ENCODE measurements at places on chromosomes 4 and X.
A peak's percentile ranks its signal among the peaks of the same experiment; 100 is the strongest.

DNA sequence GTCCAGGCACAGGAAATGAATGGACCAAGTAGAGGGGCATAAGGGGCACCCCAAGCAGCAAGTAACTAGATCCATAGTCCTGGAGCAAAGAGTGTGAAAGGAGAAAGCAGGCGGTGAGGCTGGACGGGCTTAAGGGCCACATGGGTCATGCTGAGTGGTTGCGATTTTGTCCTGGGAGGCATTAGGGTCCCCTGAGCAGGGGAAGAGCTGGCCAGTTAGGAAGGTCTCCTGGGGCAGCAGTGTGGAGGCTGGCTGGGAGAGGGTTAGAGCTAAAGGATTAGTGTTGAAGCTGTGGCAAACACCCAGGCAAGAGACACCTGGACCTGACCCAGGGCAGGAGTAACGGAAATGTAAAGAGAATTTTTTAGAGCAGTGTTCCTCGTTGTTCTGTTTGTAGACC lies 26.5 kb downstream of the MYOZ2 start:
- DNase-seq: no peak

GRCh38 chr4:71609651-71610050 lies 174.2 kb downstream of the GC start:
- no peak for DNase-seq

GRCh38 chr4:27142841-27143240 lies 282.2 kb downstream of the STIM2 start:
- DNase-seq: no peak

GRCh38 chr4:76897536-76898384 lies at the start of gene SOWAHB:
TSS of gene SOWAHB (minus strand) at chr4:76898144. CDS start at chr4:76897849, 295 bp downstream.
- peak; percentile 74 for DNase-seq

DNA sequence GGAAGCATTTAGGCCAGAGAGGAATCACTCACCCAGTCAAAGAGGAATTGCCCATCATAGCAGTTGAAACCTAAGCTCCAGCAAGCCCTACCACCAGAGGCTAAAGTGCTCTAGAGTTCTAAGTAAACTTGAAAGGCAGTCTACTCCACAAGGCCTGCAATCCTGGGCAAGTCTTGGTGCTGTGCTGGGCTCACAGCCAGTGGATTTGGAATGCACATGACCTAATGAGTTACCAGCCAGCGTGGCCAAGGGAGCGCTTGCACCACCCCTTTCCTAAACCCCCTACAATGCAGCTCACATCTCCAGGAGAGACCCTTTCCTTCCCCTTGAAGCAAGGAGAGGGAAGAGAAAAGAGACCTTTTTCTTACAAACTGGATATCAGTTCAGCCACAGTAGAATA lies 445.7 kb downstream of the GASK1B start:
- DNase-seq: no peak

DNA sequence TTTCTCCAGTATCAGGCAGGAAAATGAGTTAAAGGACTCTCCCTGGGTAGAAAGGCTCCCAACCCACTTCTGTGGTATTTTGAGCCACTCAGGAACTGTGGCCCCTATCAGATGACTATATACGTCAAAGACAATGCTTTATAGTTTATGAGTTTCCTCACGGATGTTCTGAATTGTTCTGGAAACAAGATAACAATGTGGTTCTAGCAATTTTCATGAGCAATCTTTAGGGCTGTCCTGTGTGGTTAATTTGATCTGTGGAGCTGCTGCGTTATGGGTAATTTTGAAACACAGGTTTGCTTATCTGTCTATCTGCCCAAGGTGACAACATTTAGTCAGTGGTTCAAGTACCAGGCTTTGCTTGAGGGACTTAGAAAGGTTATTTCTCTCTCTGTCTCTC lies 46.7 kb upstream of the IL2 start:
- DNase-seq: no peak

- no peak for DNase-seq
These were observed 108.4 kb upstream of the DIPK2B start for GRCh38 chrX:45309096-45309495.

DNA sequence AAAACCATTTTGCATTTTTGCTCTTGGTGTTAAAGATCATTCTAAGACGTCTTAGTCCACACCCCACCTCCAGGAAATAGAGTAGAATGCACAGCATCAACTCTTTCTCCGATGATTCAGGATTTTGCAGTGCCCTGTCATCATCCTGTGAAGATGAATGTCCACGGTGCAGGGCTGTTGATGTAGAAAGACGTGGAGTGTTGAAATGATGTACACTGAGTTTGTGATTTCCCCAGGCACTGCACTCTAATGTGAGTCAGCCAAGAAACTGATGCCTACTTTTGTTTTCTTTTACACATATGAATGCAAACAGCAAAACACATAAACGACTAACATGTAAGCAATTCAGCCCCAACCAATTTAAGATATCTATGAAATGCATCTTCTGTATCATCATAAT lies 10.5 kb downstream of the LGI2 start:
- no peak for DNase-seq

GRCh38 chrX:120568035-120568434 lies 7.3 kb upstream of the CUL4B start:
- DNase-seq: no peak

GRCh38 chr4:8702516-8703400 lies 110.2 kb downstream of the CPZ start:
- peak; percentile 8 for DNase-seq

GRCh38 chr4:684623-685327 lies 4.2 kb downstream of the SLC49A3 start:
- DNase-seq: no peak

DNA sequence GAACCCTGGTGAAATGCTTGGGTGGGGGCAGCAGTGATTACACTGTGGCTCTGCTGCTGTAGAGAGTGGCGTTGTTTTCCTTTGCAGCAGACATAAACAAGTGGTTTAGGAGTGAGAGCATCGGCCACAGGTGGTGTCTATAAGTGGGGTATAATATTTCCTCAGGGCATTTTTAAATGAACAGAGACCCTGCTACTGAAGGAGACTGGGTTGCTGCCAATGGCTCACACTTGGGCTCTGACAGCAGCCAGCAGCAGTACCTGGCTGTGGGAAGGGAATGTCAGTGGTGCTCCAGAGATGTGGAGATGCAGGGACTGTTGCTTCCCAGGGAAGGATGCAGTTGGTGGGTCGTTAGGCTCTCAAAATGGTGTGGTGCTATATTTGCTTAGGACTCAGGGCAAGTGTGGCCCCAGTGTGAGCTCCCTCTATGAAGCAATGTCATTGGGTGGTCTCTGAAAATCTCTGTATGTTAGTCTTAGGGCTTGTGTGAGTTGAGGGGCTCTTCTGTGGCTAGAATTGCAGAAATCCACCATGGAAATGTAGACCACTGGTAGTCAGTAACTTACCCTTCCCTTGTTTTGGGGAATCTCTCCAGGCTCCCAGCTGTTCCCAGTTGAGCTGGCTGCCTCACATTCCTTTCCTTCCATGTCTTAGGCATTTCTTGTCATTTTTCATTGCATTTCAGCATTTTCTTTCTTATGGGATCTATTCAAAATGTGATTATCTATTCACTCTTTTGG lies 1023.0 kb upstream of the GRID2 start:
- DNase-seq: no peak

DNA sequence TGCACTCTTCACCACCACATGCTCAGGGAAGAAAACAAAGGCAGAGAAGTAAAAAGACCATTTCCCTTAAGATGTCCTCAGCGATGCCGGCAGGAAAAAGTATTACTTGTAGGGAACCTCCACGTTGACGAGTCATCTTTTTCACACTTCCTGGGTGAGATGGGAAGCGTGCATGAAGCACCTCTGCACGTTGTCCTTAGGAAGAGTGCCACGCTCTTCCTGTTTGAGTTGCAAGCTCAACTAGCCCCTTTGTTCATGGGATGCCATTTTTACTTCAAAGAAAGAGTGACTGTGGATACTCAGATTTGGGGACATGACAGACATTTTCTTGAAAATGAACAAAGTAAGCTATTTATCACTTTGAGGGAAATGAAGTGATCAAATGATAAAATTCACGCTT lies 33.8 kb downstream of the DCTD start:
- DNase-seq: no peak

- DNase-seq: no peak
These were observed 11.4 kb upstream of the SLAIN2 start for GRCh38 chr4:48329976-48330375.

DNA sequence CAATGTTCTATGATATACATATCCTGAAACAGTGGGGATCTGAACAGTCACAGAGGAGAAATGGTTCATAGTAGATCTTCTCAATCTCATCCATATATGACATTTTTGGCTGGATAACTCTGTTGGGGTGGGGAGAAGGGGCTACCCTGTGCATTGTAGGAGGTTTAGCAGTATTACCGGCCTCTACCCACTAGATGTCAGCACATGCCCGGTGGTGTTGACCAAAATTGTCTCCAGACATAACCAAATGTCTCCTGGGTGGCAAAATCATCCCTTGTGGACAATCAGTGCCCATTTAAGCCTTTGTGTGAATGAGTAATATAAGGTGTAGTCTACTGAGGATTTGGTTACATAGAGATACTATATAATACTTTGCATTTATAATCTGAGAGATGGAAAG lies 89.9 kb downstream of the PLS3 start:
- peak; percentile 59 for DNase-seq

DNA sequence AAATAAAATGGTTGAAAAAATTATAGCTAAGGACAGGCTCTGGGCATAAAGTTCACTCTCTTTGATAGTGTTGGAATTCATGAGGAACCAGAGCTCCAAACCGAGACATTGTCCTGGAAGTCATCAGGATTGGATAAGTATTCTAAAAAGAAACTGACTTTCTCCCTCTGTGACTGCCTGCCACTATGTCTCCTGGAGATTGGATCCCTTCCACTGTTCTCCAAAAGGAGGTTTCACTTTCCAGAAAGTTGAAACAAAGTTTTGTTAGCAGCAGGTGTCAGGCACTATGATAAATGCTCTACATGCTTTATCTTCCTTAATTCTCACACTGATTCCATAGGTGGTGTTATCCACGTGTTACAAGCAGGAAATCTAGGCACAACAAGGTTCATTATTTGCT lies 16.8 kb downstream of the BANK1 start:
- no peak for DNase-seq

- DNase-seq: no peak
These were observed 200.2 kb downstream of the CLCN4 start for GRCh38 chrX:10356979-10357378.

GRCh38 chrX:50168241-50168687 lies 32.5 kb downstream of the AKAP4 start:
- DNase-seq: no peak

DNA sequence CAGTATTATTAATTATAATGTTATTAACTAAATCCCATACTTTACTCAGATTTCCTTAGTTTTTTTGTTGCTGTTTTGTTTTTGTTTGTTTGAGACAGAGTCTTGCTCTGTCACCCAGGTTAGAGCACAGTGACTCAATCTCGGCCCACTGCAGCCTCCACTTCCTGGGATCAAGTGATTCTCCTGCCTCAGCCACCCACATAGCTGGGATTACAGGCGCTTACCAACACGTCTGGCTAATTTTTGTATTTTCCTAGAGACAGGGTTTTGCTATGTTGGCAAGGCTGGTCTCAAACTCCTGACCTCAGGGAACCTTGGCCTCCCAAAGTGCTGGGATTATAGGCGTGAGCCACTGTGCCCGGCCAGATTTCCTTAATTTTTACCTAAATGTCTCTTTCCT lies 72.2 kb downstream of the ANAPC4 start:
- DNase-seq: no peak

DNA sequence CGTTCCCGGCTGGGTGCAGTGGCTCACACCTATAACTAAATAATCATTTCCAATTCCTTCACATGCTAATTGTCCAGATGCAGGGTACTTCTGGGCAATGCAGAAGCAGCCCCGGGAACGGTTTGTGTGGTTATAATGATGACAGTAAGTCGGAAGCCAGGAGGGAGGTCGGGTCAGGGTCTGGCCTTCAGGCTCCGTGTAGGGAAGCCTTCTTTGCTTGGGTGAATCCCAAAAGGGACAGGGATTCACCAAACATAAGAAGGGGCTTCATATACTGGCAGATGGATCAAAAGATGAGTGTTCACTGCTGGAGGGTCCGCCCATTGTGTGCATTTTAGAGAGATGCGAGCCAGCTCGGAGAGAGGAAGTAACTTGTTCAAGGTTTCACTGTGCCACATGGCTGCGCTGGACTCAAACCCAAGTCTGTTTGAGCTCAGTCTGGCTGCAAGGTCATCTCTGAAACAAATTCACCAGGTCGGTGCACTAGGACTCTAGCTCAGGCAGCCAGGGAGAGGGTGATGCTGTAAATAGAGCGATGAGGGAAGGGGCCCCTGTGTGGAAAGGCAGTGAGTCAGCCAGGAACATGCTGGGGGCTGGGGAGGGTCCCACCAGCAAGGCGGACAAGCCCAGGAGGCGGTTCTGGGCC lies 4.8 kb upstream of the KIAA0232 start:
- DNase-seq: no peak

DNA sequence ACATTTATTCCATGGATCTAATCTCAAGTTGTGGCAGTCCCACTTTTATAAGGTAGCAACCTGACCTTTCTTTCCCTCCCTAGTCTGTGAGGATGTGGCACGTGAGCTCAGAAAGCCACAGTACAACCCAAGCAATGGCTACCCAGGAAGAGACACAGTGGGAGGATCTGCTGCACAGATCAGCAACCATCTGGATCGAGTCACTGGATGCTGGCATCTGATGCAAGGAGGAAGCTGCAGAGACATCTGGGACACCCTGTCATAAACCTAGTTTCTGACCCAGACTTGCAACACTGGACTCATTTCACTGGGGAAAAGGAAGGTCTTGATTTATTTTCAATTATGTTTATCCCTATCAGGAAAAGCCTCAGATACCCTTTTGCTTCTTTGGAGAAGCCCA lies 327.1 kb downstream of the PAPSS1 start:
- no peak for DNase-seq

- no peak for DNase-seq
These were observed 97.4 kb downstream of the NLGN4X start for GRCh38 chrX:6131287-6131686.

DNA sequence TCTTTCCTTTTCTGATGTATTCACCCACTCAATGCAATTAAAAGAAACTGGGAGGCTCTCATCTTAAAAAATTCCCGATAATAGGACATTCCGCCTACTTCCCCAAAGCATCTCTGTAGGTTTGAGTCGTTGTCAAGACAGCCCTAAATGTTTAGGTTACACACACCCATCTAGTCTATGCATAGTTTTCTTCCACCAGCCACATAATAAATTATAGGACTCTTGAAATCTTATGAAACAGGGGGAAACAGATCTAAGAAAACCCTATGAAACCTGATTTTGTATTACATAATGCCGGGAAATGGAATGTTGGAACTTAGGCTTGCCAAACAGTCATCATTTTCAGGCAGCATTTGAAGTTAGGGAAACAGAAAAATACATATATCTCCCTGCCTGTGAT lies 150.0 kb downstream of the PRKX start:
- no peak for DNase-seq

- DNase-seq: no peak
These were observed 155.5 kb upstream of the MXRA5 start for GRCh38 chrX:3501833-3502535.

DNA sequence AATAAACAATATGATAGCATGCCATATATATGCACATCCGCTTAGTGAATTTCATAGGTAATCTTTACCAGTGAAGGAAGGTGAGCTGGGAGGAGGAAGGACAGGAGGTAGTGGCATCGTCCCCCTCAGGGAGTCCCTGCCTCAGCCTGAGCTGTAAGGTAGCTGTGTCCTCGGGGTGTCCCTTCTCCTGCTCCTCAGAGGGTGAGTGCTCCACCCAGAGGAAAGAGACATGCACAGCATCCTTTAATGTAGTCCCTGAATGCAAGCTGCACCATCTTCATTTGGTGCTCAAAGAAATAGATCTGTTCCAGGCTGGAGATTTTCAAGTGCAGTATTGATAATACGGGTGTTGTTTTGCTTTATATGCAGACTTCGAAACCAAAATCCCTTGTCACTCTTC lies 330.4 kb upstream of the SFRP2 start:
- DNase-seq: peak; percentile 32
